Stimulated activated CD4-positive, alpha-beta T cell treated with anti-CD3 and anti-CD28 coated beads, TNF-alpha, amount 100 ng/mL, for 48 hours (primary cell): ENCODE measurements at places on chromosomes 5 and 9.
A peak's percentile ranks its signal among the peaks of the same experiment; 100 is the strongest.

DNA sequence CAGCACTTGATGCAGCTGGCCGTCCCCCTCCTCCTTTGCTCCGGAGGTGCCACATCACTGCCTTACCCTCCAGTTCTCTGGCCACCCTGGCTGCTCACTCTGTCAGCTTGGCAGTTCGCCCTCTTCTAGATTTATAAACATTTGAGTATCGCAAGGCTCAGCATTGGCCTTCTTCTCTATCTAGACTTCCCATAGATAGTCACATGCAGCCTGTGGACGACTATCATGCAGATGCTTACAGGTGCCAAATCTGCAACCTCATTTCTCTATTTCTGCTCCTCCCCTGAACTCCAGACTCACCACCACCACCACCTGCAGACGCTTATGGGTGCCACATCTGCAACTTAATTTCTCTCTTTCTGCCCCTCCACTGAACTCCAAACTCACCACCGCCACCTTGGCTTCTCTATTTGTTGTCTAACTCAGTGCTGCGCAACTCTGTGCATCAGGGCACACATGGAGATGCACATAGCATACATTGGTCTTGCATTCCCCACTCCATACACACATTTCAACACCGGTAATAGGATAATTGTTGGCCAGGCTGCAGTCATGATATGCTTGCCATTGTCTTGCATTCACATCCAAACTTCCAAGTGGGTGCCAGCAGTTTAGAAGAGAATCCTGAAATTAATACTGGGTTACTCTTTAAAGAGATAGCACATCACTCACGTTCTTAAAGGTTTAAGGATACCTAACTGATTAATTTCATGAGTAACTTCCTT lies 1.9 kb upstream of the DAP start:
- DNase-seq, result no peak

DNA sequence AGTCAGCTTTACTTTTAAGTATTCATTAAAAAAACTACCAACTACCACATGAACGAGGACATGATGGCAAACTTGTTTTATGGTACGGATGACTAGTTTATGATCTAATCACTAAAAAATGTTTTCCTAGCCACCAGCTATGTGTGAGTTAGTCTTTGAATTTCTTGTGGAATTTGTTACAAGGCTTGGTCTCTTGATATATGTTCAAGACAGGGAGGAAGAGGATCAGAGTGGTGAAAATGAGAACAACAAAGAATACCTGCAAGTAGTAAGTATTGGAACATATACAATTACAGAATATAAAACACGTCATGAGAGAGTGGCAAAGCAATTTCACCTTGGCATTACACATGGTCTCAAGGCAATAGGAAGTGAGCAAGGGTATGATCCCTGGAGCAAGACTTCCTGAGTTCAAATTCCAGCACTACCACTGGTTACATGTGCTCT lies 548.6 kb upstream of the TLE4 start:
- DNase-seq, result no peak

DNA sequence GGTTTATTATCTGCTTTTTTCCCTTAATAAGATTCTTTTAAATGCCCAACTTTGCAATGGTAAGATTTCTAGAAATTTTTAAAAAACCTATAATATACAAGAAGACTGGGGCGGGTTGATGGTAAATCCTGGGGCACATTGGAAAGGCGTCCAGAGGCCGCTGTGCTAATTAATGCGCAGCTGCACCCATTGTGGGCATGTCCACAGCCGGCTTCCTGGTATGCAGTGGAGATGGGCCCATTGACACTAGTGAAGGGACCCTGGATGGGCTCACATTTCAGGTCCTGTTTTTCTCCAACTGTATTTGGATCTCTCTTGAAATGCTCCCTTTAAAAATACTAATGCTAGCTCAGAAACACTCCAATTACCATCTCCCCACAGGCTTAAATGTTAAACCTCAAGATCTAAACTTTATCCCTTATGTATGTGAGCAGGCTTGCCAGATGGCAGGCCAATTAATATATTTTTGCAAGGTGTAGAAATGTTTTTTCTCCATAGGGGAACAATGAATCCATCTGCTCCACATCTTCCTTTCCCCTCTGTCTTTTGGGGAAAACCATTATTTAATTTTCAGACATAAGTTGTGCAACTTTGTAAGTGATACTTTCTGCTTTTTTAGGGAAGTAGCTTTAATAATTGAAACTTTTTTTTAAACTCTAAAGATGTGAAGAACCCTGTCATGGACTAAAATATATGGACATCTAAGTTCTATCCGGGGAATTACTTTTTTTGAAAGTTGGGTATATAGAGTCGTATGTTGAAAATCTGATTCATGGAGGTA lies 177.3 kb downstream of the CD180 start:
- DNase-seq, result no peak

DNA sequence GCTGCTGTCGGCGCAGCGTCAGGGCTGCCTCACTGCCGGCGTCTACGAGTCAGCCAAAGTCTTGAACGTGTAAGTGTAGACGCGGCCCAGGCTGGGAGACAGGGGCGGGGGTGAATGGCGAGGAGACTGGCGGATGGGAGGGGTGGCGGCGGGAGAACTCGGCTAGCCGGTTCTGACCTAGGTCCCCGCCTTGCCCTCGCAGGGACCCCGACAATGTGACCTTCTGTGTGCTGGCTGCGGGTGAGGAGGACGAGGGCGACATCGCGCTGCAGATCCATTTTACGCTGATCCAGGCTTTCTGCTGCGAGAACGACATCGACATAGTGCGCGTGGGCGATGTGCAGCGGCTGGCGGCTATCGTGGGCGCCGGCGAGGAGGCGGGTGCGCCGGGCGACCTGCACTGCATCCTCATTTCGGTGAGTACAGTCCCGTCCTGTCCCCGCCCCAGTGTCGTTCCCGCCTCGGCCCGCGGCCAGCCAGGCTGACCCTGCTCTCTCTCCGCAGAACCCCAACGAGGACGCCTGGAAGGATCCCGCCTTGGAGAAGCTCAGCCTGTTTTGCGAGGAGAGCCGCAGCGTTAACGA lies 745 bp downstream of the GADD45G start:
- DNase-seq, result peak; percentile 37

GRCh38 chr5:38925154-38925925 lies 79.5 kb downstream of the OSMR start:
- DNase-seq, result no peak

DNA sequence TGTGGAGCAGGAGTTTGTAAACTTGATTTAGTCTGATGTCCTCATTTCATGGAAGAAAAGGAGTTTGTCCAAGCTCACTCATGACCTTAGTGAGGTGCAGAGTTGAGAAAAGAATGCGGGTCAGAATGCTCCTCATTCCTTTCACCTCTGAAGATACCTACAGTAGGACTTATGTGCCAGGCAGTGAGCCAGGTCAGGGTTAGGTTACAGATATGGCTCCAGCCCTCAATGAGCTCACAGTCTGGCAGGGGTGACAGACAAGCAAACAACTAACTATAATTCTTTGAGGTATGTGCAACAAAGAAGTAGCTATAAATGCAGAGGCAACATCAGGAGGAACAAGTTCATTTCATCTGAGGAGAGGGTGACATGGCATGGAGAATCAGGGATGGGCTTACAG lies 102.5 kb downstream of the SPATA31D1 start:
- no peak for DNase-seq

- no peak for DNase-seq
Observed at GRCh38 chr9:126658956-126659555, 45.3 kb downstream of the LMX1B start.

- no peak for DNase-seq
Observed at GRCh38 chr5:1834022-1834551, 32.9 kb downstream of the NDUFS6 start.

DNA sequence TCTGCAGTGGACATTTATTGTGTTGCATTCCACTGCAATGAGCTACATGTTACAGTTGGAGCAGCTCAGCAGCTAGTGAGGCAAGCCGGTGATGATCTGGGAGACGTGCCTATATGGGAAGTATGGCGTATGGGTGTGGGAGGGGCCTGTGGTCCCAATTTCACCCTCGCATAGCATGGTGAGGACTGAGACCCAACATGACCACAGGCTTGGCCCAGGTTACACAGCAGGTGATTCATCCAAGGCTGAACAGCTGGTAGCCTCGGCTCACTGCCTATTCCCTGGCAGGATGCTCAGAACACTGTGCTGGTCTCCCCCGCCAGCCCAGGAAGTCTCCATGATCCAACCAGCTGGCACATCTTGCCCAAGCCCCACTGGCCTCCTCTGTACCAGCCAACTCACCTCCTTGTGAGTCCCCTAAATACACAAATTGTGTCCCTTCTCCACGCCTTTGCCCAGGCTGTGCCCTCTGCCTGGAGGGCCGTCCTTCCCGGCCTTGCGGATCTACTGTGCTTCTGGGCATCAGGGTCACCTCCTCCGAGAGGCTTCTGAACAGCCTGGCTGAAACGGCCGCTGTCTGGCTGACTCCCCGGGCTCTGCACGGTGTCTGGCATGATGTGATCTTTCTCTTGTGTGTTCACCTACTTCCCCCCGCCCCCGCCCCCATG lies 81.4 kb downstream of the NSUN2 start:
- DNase-seq, result no peak

DNA sequence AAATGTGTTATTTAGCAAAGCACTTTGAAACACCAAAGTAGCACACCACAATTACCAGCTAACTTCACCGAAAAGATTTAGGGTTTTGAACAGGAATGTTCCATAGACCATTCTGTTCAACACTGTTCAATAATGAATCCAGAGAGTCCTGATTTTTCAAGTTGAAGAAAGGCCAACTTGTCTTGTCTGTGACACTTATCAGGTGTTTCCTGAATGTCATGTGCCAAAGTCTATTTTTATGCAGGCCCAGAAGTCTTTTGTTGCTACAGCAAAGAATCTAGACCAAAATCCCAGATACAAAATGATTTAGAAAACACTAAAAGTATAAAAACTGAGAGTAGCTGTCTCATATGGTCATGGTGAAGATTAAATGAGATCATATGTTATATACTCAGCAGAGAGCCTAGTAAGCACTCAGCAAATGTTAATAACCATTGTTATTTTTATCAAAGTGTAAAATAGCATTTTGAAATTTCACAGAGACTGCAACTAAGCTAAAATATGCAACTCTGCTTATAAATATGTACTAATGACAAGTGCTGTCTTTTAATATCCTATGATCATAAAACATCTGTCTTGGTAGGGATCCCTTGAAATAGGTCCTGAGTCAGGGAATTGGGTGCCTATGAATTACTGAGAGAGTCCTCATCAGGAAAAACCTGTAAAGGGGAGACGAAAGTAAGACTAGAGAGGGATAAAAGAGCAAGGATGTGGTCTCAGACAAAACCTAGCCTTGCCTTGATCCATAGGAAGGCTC lies 122.4 kb upstream of the SLC12A2 start:
- DNase-seq, result no peak

GRCh38 chr5:31976169-31976568 lies 197.9 kb downstream of the GOLPH3 start:
- DNase-seq, result no peak

GRCh38 chr9:97078362-97078761 lies 39.4 kb upstream of the CTSV start:
- no peak for DNase-seq

DNA sequence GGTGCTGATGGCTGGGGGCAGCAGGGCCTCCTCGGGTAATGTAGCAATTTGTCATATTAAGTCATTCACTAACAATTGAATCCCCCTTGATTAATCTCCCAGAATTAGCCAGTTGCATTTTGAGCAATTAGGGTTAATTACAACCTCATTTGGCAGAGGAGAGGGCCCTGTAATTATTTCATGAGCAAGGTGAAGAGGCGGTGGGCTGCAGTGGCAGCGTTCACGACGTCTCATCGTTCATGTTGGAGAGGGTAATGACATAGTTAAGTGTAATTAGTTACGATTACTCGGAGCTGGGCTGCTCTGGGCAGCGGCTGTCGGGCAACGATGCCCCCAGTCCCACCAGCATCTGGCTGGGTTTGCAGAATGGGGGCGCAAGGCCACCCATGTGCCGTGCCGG lies 46.0 kb downstream of the NEK6 start:
- DNase-seq, result no peak

DNA sequence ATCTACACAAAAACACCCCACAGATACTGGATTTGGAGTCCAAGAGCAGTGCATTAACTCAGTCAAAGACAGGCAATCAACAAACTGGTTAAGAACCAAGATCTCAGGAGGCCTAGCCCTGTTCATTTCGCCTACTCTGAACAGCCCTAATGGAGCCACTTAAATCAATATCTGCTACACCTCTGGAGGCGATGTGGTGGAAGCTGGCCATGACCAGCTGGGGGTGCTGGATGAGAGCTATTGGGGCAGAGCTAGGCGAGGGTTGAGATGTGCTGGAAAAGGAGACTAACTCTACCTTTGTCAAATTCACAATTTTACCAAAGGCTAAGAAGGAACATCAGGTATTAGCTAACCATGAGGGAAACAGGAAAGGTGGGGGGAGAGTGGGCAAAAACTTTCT lies 23.3 kb upstream of the ARSB start:
- DNase-seq, result no peak

DNA sequence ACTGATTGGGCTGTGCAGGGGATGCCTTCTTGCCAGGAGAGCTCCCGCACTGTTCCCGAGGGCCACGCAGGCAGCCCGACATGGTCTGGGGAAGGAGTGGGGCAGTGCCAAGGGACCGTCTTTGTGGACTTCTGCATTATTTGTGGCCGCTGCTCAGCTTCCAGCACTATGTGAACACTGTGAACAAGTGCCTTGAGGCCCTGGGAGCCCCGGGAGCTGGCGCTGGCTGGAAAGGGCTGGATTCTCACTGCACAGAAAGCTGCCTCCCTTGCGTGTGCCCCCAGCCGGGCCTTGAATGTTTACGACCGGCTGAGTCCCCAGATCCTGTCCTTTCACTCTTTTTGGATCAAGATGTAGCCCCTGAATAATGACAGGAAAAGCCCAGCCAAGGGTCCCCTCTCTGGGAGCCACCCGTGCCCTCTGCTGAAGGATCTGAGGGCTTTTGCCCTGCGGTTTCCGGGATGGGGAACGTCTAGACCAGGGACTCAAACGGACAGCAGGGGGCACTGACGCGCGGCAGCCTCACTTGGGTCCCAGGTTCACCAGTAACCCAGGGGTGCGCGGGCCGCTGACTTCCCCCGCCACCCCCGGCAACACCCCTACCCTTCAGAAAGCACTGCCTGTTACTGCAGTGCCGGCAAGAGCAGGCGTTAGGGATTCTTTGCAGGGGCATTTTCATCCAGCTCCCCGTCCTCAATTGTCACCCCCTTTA lies 98.9 kb upstream of the FCN2 start:
- DNase-seq, result no peak

GRCh38 chr5:154465169-154465568 lies 12.9 kb downstream of the HAND1 start:
- DNase-seq, result no peak

- no peak for DNase-seq
Observed at GRCh38 chr5:18113721-18114120, 479.5 kb downstream of the TAF11L14 start.
